ENCODE measurements at places on chromosomes 5 and 9. TPM values are rescaled to one million over a fixed set of nuclear protein-coding genes. Genes with fewer than 3 reads are reported as not detected.

The PCDHA1 gene
- not detected for total RNA-seq

The AFAP1L1 gene
- 0.09 TPM for total RNA-seq

The FBP1 gene
- 2.1 TPM for total RNA-seq

The RNF183 gene
- total RNA-seq, result 0.14 TPM

The KLHL3 gene
- 21.2 TPM for total RNA-seq

The RUSC2 gene
- total RNA-seq, result 2.3 TPM

The PCDHGB1 gene
- not detected for total RNA-seq

The SCGB3A2 gene
- total RNA-seq, result not detected

The ZNF366 gene
- 0.40 TPM for total RNA-seq

The AGXT2 gene
- not detected for total RNA-seq

The FAM169A gene
- total RNA-seq, result 11.6 TPM

GRCh38 chr5:119343052-119343451 lies 12.8 kb upstream of the TNFAIP8 start:
- peaks cover 40% of the 10 kb centered on the region for H3K36me3 ChIP-seq
- peaks cover 88% of the 10 kb centered on the region for H3K4me1 ChIP-seq
- H3K4me3 ChIP-seq, result peak overlapping the region; percentile 83
- DNase-seq, result no peak
- no peaks in the 10 kb centered on the region for H3K27me3 ChIP-seq

DNA sequence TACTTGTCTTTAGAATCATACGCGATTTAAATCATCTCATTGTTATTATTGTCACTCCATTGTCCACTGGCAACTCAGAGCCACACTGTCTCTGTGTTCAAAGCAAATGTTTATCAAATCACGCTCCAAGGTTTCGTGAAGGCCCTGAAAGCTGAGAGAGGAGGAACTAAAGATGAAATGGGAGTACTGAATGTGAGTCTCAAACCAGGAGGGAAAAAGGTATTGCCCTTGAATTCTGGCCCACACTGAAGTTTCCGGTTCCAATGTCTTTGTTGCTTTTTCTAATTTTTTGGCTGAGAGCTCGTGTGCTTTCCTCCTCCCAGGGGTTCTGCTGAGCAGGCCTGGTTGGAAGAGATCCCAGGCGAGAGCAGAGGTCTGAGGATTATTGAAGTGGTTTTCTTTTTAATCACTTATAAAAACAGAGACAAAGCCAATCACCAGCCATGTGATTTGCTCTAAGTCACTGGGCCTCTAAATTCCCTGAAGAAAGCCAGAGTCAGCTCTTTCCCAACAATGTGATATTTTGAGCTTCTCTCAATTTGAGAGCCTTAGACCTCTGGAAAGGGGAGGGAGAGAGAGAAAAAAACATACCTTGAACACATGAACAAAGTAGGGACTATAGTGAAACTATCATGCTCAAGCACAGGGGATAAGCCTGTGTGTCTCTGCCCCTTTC lies 420.8 kb upstream of the GRAMD2B start:
- H3K36me3 ChIP-seq, result no peaks in the 10 kb centered on the region
- H3K27me3 ChIP-seq, result no peaks in the 10 kb centered on the region
- no peaks in the 10 kb centered on the region for H3K4me1 ChIP-seq
- H3K4me3 ChIP-seq, result no peak overlapping the region
- no peak overlapping the region for H3K27ac ChIP-seq
- DNase-seq, result no peak

DNA sequence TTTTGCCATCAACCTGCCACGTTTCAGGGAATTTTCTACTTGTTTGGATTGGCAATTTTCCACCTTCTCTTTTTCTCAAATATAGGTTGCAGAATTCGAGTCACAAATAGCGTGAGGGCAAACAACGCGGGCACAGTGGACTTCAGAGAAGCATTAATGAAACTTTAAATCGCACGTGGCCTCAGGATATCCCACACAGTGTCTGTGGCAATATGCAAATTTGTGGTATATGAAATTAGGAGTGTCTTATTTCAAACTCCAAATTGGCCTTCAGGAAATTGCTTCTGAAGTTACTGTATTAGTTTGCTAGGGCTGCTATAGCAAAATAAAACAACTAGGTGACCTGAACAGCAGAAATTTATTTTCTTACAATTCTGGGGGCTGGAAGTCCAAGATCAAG lies 91.2 kb downstream of the MTRR start:
- DNase-seq, result no peak
- H3K27ac ChIP-seq, result no peak overlapping the region
- no peaks in the 10 kb centered on the region for H3K36me3 ChIP-seq
- no peak overlapping the region for H3K4me3 ChIP-seq

- no peaks in the 10 kb centered on the region for H3K36me3 ChIP-seq
- no peak overlapping the region for H3K4me3 ChIP-seq
- no peak overlapping the region for H3K27ac ChIP-seq
Measured at GRCh38 chr9:30970186-30970585, 1414.3 kb upstream of the ACO1 start.

DNA sequence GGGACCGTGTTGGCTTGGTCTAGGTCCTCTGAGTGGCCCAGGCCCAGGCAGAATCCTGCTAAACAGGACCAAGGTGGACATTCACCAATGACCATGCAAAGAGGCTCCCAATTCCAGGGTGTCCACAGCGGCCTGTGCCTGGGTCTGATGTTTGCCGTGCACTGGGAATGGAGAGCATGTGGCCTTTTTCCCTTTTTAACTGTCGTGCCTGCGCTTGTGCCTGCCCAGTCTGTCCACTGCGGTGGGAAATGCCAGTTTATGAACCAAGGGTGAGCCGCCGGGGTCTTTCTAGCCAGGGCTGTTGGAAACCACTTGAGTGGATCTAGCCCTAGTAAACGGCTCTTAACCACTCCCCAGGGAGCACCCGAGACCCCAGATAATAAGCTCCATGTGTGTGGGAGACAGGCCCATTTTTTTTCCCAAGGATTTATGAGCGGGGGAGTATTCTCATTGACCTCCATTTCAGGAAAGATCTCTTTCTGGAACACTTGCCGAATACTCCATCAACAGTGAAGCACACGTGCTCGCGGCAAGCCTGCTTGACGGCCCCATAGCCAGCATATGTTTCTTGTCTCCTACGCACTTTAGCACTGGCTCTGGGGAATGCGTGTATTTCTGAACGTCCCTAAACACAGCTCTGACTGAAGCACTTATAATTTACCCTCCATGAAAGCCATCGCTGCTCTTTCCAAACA lies 93.2 kb upstream of the PHYKPL start:
- no peak overlapping the region for H3K4me3 ChIP-seq
- H3K27me3 ChIP-seq, result no peaks in the 10 kb centered on the region
- DNase-seq, result no peak
- peaks cover 3% of the 10 kb centered on the region for H3K4me1 ChIP-seq
- H3K27ac ChIP-seq, result peak overlapping the region; percentile 40

DNA sequence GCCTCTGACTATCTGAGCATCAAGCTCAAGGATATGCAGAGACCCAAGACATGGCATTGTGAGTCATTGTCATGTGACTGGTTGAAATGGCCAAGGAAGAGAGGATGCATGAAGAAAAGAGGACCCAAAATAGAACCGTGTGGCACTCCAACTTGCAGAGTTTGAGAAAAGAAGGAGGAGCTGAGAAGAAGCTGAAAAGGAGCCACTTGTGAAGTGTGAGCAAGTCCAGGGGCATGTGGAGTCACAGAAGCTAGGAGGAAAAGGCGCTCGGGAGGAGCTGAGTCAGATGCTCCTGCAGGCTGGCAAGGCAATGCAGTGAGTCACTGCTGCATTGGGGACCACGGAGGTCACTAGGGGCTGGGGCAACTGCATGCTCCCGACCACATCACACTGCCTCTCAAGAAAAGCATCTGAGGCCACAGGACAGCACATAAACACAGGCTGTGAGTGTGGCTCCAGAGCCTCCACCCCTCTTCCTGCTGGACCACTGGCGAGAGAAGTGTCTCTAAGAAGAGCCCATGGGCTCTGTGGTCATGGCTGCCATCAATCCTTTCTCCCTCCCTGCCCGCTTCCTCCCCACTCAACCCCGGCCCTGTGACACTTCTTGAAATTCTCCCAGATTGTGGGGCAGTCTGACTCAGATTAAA lies 197.6 kb downstream of the DRD1 start:
- no peak overlapping the region for H3K27ac ChIP-seq
- DNase-seq, result no peak
- no peaks in the 10 kb centered on the region for H3K36me3 ChIP-seq
- H3K4me1 ChIP-seq, result peaks cover 1% of the 10 kb centered on the region
- no peak overlapping the region for H3K4me3 ChIP-seq

DNA sequence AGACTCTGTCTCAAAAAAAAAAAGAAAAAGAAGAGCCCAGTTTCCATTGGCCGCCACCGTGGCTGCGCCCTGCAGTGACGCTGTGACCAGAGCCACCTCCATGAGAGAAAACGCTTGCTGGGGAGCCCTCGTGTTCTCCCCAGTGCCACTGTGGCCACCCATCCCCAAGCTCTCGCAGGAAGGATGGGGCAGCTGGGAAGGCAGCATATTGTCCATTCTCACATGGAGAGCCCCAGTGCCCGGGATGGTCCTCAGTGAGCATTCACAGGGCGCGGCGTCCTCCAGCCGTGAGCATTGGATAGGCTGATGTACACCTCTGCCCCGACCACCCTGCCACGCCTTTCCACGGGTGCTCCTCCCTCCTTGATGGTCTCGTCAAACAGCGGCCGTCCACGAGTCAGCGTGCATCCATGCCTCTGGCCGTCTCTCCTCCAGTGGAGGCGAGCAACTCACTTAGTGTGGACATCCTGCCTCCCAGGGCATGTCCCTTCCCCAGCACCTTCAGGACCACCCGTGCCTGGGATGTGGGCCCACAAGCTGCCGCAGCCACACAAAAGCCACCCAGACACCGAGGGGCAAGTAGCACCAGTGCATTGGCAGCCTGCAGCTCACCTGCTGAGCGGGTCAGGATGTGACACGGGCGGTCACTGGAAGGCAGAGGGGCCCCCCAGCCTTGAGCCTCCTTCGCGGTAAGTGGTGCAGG lies 23.4 kb upstream of the SLC6A19 start:
- no peaks in the 10 kb centered on the region for H3K27me3 ChIP-seq
- no peak overlapping the region for H3K27ac ChIP-seq

GRCh38 chr5:115179394-115180164 lies 9.9 kb upstream of the TRIM36 start:
- no peak overlapping the region for H3K27ac ChIP-seq
- no peaks in the 10 kb centered on the region for H3K36me3 ChIP-seq
- no peak for DNase-seq
- H3K27me3 ChIP-seq, result peaks cover 93% of the 10 kb centered on the region
- peak overlapping the region; percentile 83 for H3K4me3 ChIP-seq

DNA sequence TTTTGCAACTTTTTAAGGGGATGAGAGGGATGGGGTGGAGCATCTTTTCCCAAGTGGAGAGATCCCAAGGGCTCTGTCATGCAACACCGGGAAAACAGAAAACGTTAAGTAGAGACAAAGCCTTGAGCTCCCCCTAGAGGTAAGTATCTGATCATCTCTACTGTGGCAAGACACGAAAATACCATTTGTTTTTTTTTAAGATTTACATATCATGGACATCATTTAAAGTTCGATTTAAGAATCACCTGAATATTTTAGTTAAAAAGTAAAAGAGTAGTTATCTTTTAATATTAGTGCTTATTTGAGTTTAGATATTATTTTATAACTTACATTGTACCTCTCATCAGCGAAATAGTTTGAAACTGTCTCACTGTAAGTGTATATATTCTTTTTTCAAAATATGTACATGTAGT lies 200.4 kb downstream of the LRRC70 start:
- H3K27ac ChIP-seq, result no peak overlapping the region
- peaks cover 4% of the 10 kb centered on the region for H3K4me1 ChIP-seq

DNA sequence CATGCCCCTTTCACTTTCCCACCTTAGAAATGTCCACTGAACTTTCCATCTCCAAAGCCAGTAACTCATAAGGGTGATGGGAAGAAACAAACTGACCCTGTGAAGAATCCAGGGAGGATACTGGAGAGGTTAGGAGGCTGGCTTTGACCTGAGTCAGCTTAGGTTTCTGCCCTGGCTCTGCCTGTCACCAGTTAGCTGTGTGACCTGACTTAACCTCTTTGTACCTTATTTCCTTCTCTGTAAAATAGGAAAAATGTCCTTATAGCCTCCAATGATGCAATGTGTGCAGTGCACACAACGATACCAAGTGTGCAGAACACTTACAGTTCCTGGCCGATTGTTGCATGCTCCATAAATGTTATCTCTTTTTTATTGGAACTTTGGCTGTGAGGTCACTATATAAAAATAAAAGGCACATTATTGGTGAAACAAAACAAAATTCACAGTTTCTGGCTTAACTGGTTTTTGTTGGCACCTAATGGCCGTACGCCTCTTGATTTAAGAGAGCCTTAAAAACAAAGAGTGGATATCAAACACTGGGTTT lies 37.8 kb downstream of the GABRP start:
- H3K4me3 ChIP-seq, result no peak overlapping the region
- H3K27me3 ChIP-seq, result peaks cover 5% of the 10 kb centered on the region
- DNase-seq, result no peak
- H3K27ac ChIP-seq, result no peak overlapping the region
- no peaks in the 10 kb centered on the region for H3K36me3 ChIP-seq
